ENCODE measurements at places on chromosomes 3 and 15. TPM values are rescaled to one million over a fixed set of nuclear protein-coding genes. Genes with fewer than 3 reads are reported as not detected.
A peak's percentile ranks its signal among the peaks of the same experiment; 100 is the strongest.

DNA sequence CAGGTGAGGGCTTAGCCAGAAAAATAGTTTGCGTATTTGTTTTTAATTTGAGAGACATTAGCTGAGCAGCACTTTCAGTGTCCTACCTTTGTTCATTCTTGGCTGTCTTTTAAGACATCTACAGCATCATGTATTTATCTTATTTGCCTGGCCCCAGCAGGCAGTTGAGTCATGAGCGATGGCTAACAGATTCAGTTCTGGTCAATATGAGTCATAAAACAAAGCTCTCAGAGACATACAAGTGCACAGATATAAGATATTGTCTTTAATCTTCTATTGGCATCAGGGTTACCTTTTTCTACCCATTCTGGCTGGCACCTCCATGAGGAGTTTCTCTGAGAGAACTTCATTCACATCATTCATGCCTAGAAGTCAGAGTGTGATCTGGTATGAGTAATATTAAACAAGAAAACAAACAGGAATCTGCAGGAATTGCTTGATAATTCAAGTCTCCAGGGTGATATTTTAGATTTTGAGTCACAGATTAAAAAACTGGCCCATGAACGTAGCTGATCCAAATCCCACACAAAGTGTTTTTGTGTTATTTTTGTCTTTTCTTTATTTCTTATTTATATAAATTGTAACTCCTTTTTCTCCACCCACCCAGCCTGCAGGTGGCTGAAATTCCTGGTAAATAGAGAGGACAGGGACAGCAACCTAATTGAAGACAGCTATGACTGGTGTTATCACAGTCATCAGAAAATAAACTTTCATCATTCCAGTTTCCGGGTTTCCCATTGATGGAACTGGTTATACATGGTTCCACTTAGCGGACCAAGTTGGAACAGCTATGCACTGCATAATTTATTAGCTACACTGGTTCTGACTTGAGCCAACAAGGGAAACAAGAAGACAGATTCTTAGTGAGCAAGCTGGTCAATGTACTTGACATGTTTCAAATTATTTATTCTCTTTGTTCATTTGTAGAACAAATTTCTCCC is 47.3 kb downstream of the PLSCR2 start:
- DNase-seq, result no peak

DNA sequence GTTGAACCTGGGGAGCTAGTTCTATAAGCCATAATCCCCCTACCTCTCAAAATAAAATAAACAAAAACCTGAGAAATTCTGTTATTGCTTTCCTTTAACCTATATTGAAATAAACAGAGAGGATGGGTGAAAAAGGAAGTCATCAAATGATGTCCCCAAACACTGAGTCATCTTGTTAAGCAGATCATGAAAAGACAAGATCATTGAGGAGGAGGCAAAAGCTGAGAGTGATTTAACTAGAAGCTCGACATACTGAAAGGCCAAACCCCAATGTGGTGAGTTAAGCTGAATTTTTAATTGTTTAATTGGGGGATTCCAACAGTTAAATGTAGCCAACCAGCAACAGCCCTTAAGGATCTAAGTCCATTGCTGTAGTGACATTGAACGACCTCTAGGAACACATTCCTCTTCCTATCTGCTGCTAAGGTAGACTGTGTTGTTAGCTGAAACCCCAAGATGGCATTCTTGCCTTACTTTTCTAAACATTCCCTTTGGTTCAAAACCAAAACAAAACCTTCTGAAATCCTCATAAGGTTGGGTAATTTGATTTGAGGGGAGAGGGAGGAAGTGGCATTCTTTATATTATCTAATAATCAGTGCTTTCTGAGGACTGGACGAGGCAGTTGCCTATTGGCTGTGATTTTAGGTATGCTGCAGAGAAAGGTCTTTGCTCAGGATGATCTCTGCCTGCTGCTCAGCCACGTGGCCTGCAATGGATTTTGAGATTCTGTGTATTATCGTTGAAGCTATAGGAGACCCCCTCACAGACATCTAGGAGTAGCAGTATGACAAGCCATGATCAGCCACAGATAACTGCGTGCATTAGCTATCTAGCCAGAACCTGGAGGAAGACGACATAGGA is 62.7 kb upstream of the BNIP2 start:
- no peak for DNase-seq

DNA sequence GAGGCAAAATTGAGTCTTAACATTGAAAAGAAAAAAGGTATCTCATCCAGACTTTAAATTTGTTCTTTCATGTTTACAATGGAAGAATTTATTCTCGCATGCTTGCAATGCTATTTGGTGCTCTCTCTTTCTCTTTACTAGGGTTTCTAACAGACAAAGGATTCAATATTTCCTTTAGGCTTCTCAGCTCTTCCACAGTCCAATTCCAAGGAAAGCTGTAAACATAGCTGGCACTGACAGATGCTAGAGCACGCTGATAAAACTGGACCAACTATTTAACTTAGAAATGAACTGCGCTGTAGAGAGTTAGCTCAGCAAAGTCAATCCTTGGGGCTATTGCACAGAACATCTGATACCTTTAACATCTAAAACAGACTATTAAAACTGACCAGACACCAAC is 81.3 kb downstream of the PDZRN3 start:
- DNase-seq, result no peak

DNA sequence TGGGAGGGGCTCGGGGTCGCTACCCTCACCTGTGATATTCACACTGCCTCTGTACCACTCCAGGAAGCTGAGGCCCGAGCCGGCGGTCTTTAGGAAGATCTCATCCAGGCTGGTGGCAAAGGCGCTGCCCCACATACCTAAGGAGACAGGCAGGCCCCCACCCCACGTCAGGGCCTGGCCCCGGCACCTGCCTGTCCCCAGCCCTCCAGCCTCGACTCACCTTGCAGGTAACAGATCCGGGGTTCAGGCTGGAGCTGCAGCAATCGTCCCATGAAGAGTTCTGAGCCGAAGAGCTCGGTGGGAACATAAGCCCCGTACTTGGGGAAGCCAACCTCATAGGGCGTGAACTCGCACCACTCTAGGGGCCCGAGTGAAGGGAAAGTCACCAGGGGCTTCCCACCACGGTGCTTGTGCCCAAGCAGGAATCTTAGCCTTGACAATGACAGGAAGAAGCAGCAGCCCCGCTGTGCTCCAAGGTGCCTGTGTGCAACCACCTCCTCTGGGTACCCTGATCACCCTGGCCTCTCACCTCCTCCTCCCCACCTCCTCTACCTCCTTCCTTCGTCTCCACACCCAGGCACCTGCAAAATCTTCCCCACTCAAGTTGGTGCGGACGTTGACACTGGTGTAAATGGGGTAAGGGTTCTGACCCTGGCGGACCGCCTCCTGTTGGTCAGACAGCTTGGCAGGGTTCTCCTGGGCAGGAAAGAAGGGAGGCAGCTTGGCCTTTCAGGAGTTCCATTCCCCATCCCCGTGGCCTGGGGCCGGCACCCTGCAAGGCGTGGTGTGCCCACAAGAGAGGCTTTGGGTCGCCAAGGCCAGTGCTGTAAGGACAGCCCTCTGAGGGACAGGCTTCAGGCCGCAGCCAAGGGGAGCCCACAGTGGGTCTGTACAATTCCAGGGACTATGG is 10.6 kb downstream of the PLA2G4F start:
- DNase-seq, result no peak

DNA sequence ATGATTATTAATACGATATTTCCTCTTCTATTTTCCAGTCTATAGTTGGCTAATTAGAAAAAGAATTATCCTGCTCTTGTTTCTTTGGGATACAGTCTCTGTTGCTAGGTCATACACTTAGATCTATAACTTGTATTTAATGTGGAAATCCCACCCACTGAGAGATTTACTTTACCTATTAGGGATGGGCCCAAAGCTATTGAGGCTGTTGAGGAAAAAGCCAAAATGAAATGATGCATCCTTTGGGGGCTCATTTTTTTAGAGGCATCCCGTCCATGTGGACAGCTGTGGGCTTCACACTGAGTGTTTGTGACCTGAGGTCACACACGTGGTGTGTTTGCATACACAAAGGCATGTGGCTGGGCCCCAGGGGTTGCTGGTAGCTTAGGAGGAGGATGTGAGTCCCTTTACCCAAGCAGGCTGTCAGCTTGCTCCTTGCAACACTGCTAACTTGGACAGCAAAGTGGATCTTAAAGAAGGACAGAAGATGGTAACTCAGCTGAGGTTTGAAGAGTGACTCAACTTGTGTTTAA is 477.4 kb downstream of the AGBL1 start:
- DNase-seq, result no peak

DNA sequence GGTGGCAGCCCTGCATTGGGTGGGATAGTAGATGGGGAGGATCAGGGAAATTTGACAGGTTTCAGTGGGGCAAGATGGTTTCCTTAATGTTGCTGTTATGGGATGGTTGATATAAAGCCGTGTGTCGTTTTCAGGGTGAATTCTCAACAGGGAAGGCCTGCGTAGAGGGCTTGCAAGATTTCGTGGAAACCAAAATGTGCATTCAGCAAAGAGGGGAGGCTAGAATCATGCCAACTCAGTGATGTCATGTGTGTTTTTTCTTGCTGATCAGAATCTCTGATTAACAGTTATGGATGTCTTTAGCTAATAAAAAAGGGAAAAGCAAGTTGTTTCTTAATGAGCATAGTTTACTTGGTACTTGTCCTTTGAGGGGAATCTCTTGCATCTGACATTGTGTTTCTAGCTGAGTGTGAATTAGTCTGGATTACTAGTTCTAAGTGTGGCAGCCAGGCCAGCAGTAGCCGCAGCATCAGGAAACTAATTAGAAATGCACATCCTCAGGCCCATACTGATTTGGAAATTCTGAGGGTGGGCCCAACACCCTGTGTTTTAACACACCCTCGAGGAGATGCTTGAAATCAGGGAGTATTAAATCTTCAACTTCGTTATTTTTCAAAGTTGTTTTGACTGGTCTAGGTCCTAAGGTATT is 24.8 kb downstream of the MRAS start:
- DNase-seq, result no peak

Gene TMOD2
- total RNA-seq, result 3.4 TPM

DNA sequence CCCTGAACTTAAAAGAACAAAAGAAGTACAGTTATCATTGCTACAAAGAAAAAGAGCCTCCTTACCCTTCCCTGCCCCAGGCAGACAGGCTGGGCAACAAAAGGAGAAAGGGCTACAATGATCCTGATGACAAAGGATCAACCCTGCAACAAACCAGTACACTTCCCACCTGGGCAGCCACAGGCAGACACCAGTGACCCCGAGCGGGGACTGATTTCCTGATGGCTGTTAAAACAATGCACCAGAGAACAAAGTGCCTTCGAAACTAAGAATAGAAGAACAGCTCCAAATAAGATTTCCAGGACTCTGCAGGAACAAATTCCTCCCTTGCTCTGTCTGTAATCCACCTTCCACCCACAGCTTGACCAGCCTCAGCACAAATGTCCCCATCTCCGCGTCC is 106.3 kb upstream of the ARHGEF3 start:
- no peak for DNase-seq

- DNase-seq, result no peak
These were observed 1.8 kb upstream of the PLA2G4B start for GRCh38 chr15:41836713-41837454.

DNA sequence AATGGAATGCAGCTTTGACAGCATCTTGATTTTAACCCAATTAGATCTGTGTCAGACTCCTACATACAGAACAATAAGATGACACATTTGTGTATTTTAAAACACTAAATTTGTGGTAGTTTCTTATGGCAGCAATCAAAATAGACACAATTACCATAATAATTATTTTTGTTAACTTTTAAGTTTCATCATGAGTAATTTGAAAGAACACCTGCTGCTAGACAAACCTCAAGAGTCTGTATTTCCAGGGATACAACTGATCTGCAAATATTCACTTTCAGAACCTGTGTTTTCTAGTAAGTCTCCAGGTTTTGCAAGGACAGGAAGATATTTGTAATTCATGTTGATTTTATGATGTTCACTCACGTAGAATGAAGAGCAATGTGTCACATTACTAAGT is 736.8 kb downstream of the DIPK2A start:
- DNase-seq, result no peak

Gene VGLL3
- total RNA-seq, result 0.09 TPM

DNA sequence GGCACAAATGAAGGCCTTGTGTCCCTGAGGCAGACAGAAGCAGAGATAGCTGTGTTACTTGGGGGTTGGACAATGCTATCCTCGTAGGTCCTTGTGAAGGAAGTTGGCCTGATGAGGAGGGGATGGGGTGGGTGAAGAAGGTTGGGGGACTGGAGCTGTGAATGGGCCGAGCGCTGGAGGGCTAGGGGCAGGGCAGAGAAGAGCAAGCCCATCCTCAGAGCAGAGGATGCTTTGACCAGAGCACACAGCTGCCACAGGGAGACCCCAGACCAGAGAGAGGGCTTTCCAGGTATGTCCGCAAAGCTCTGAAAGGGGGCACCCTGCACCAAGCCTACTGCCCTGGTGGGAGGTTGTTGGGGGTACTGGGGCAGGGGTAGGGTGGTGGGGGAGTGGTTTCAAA is 5.7 kb upstream of the TBC1D2B start:
- DNase-seq, result no peak

Gene PLA2G4E
- total RNA-seq, result not detected

DNA sequence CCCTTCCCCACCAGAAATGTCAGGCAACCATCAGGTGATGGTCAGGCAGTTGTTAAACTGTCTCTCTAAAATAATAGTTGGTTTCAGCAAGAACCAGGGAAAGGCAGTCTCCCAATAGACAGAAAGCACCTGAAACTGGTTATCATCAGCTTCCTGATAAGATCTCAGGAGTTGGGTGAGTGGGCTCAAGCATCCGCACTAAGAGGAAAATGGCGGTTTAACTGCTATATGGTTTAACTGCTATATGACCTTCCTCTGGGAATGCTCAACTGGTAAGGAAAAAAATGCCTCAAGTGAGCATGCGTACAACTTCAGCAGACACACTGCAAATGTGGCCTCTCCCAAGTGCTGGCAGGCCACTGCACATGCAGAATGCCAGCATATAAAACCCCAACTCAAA is 240.8 kb upstream of the CMC1 start:
- no peak for DNase-seq

DNA sequence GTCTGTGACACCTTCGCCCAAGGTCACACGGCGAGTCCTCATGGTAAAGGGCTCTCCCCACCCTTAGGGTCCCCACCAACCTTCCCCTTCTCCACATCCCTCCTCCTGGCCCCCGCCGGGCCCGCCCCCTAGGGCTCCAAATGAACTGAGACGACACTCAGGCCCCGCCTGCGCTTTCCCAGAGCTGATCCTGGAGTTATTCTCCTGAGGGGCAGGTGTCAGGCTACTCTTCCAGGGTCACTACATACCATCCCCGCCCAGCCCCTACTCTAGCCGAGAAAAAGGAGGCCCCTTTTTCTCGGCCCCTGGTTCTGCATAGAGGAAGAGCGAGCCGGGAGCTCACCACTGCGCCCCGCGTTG is 292 bp downstream of the USP4 start:
- DNase-seq, result peak; percentile 69

Gene GOLGA6L7
- total RNA-seq, result 0.11 TPM

Gene SSR3
- total RNA-seq, result 257 TPM

DNA sequence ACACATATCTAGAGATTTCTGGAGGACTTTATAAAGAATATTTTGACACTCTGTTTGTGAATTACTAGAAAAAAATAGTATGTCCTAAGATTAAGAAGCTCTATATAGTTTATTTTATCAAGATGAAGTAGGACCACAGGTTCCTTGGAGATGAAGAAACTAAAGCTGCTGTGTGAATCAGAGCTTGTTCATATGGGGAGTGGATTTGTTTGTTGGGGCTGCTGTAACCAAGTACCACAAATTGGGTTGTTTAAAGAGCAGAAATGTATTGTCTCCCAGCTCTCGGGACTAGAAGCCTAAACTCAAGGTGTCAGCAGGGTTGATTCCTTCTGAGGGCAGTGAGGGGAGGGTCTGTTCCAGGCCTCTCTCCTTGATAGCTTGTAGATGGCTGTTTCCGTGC is 270.6 kb upstream of the UMPS start:
- no peak for DNase-seq
